ENCODE measurements at places on chromosomes 2 and 18.

DNA sequence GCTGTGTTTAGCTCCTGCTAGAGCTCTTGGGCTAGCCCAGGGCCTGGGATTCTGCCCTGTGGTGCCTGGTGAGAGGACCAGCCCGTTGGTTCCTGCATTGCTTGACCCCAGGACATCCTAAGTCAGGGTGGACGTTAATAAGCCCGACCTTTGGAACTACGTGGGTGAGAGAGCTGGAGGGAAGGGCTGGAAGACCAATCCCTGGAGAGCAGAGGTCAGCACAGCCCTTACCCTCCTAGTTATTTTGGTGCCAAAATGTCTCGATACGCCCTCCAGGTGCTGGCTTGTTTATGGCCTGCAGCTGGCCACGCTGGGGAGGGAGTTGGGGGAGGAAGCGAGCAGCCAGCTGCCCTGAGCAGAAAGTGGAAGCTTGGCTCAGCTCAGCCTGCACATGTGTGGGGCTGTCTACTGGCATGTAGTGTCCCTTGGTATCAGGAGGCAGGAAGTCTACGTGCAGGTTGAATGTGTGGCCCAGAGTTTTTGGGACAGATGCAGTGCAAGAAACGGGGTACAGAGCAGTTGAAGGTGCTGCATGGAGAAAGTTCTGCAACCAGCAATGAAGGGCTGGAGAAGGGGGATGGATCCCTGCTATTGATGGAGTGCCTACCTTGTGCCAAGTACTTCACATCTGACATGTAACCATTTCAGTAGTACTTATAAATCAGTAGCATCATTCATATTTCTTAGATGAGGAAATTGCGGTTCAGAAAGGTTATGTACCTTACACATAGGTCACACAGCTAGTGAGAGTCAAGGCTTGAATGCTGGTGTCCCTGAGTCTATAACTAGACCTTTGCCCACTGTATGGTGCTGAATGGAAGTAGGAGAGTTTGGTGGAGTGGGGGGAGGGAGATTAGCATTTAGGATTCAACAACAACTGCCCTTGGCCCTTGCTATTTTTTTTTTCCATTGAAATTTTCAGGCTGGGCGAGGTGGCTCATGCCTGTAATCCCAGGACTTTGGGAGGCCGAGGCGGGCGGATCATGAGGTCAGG lies 5.0 kb upstream of the DGKD start:
- DNase-seq: peak; percentile 46

DNA sequence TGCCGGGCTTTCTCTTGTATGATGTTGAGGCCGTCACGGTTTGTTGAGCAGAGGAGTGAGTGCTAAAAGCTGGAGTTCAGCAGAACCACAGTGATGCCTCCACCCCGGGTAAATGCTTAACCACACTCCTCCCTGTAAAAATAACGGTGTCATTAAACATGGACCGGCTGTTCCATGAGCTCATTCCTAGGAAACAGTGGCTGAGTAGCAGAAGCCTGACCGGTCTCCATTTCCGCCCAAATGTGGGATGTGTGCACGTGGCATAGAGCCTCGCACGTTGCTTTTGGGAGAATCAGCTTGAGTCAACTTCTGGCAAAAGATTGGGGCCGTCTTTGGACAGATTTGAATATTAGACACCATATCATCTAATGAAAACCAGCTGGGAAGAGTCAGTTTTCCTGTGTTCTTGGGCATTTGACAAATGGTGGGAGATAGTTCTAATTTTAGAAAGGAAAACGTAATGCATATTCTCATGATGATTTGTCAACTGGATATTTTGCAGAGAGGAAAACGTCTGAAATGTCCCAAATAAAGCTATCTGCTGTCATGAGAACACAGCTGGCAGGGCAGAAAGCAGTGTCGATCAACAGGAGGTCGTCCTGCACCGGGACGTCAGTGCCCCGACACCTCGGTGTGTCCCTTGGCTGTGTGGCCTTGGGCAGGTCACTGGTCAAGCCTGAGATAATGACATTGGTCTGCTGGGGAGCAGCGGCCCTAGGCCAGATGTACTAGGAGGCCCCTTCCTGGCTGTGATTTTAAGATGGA lies 42.4 kb downstream of the LRRFIP1 start:
- DNase-seq: no peak

DNA sequence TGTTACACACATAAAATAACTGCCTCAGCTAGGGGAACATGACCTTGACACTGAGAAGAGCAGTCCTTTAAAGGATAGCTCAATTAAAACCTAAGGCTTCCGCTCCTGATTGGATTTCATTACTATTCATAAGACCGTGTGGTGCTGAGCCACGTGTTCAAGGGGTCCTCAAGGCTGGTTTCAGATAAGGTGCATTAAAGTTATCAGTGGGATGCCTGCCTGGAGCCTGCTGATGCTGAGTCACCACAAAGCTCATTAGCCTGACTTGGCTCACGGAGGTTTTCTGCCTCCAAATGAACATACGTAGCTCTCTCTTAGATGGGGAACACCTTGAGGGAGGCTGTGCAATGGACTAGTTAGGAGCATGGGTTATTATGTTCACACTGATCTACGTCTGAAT lies 518.9 kb downstream of the TDRD15 start:
- DNase-seq: no peak

DNA sequence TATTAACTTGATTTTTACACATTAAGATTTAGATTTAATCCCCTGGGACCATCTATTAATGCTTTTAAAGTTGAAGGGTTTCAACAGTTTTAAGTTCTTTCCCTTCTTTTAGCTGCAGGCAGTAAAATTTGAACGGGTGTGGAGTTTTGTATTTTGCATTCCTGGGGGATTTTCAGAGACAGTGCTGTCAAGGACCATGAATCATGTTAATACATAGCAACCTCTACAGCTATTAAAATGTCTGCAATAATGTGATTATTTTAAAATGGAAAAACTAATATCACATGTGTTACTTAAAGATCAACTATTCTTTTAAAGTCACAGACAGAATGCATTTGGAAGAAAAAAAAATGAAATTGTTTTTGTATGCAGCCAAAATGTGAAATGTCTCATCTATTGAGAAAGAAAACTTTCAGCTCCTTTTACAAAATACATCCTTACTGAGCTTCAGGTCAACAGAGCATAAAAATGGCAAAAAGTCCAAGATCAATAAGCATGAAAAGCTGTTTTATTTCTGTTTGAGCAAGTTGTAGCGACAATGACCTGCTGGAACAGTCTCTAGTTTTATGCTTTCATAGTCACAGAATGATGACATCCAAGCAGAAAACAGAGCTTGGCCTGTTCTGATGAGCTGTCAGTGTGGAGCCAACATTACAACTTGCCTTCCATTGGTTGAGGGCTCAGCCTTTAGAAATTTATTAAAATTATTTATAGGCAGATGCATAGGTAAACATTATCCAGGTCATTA lies 21.6 kb upstream of the ZNF521 start:
- no peak for DNase-seq

DNA sequence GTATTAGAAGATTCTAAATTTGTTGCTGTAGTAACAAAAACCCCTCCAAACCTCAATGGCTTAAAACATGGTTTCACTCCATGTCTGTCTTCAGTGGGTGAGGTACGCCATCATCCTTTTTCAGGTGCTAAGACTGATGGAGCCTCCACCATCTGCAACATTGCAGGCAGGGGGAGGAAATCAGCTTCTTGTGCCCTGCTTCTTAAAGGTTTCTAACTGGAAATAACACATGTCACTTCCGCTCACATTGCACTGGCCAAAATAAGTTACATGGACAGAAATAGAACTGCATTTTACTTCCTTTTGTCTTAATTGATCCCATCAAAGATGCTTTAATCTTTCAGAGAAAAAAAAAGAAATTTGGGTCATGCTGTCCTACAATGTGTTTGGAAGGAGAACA lies 94.1 kb downstream of the GALNT3 start:
- no peak for DNase-seq

- DNase-seq: no peak
These were observed 90.8 kb downstream of the FHOD3 start for GRCh38 chr18:36388310-36388709.

- DNase-seq: no peak
These were observed 22.9 kb upstream of the MGAT4A start for GRCh38 chr2:98753801-98754200.

DNA sequence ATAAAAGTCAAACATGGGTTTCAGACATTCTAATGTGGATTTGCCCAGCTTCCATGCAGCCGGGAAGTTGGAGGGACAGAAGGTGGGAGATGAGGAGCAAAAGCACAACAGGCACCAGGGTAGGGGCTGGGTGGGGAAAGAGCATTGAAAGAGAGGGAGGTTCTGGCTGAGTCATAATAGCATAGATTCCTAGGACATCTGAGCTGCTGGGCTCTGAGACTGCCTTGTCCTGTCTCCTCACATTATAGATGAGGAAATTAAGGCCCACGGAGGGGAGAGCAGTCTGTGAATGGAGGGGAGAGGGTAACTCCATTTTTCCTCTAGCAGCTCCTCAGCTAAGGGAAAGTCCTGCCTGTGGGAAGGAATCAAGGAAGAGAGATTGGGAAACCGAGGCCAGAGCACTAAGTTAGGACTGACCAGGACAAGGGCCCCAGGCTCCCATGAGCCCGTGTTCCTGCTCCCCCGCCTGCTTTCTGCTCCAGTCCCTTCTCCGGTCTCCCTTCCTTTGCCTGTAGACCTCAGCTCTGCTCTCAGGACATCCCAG lies 26.2 kb downstream of the SH2D6 start:
- DNase-seq: no peak

GRCh38 chr2:235981631-235982030 lies 186.6 kb downstream of the GBX2 start:
- no peak for DNase-seq

GRCh38 chr2:81670885-81671284 lies 1366.3 kb upstream of the LRRTM1 start:
- DNase-seq: no peak

DNA sequence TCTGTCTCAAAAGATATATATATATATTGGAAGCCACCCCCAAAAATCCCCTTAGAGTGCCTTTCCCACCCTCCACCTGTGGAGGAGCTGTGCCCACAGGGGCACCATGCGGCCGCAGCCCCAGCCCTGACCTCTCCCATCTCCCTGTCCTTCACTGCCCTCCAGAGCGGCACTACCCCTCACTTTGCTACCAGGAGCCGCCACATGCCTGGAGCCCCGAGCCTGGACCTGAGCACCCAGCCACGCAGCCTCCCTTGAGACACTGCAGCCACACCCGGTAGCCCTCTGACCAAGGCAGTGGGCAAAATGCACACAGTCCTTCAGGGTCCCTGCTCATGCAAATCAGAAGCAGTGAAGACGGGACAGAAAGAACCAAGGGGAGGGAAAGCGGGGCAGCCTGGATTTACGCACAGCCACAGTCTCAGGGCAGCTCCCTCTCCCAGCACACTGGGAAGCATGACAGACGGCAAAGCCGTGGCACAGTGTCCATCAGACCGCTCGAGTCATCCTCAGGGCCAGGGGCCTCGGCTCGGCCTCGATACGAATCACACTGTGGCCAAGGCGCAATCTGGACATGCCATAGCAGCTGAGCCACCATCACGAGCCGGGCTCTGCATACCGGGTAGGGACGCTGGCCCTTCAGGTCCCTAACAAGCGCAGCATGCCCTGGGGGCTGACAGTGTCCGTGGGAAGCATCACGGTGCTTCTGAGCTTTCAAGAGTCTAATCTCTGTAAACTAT lies 10.1 kb downstream of the HDAC4 start:
- DNase-seq: no peak

Data from suppressor macrophage treated with lipopolysaccharide for 4 hours (primary cell).